Activated gamma-delta T cell (primary cell): ENCODE measurements at places on chromosomes 1 and 21.
A peak's percentile ranks its signal among the peaks of the same experiment; 100 is the strongest.

DNA sequence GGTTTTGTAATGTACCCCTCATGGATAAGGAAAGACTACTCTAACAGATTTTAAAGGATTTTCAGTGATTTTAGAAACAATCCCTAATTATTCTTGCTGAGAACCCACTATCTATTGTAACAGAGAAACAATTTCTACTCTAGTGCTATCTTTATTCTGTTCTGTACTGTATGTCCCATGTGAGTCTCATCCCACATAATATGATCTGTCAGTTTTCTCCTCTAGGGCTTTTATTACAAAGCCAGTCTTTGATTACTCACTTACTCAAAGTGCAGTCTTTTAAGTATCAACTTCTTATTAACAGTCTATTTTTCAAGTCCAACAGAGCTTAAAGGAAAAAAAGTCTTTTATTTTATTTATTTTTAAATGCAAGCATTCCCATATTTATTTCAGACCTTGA lies 54.8 kb downstream of the CTH start:
- no peak for DNase-seq

DNA sequence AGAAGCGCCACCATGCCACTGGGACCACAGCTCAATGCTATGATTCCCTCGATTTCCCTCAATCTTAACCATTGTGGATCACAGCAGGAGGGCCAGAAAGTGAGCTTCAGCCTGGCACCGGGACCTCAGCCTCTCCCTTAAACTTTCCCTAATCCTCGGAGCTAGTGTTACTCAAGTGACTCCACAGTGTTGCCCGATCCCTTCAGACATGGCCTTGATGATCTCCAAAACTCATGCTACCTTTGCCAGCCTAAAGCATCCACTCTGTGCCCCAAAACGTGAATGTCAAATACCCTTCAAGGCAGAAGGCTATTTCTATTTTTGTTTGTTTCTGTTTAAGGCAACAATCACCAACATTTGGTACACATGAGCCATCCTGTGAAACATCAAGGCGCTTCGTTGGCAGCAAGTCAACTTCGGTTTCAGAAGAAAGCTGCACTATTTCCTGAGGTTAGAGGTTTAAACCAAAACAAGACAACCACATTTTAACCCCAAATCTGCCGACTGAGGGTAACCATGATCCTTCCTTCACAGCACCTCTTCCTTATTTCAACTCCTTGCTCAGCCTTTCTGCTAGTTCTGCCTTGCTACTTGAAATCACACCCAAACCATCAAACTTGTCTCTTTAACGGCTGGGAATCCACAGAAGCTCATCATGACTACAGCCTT lies 94.4 kb upstream of the KRTAP19-8 start:
- DNase-seq = no peak

DNA sequence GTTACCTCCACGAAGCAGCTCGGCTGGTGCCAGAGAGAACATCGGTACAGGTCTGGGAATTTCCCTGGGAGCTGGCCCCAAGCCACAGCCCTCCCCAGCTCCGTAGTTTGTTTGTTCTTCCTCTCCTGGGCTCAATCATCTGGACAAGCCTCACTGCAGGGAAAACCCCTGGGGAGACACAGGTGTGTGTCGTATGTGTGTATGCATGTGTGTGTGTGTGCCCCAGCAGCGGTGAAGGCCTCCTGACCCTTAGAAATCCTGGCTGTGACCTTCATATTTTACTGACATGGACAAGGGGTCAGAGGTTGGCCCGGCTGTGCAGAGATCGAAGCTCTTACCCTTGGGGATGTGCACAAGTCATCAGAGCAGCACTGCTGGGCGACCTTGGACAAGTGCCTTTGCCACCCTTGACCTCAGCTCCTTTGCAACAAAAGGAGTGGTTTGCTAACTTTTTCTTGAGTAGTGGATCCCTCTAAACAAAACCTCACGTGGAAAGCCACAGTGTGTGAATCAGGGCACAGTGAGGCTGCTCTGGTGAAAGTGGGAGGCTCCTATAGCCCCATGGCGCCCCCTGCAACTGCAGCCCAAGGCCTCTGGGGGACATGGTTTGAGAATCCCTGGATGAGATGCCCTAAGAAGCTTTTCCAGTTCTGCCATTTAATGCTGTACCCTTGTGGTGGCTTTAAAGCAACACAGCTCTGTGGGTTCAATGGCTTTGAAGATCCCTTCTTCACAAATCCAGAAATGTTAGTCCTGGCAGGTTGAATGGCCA lies 12.3 kb upstream of the IL22RA1 start:
- DNase-seq = no peak

DNA sequence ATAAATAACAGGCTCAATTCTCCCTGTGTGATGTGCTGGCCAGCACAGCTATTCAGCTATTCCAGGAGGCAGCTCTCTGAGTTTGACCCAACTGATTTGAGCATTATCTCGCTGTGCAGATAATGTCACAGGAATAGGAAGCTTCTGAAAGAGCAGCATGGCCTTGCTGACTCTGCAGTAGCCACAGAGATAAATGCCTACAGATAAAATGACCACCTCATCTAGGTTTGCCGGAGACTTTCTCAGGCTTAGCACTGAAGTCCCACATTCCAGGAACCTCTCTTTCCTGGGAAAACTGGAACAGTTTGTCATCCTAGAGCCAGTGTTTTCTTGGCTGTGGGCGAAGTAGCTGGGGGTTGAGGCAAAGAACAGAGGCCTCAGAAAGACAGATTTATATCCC lies 98.9 kb downstream of the MRPL39 start:
- DNase-seq = no peak

- DNase-seq = no peak
Measured at GRCh38 chr1:161549652-161550051, at the start of gene FCGR3A. TSS of gene FCGR3A (minus strand) at chr1:161549818. CDS start at chr1:161549736, 82 bp downstream.

- DNase-seq = no peak
Measured at GRCh38 chr1:177650947-177651346, 318.9 kb downstream of the SEC16B start.

DNA sequence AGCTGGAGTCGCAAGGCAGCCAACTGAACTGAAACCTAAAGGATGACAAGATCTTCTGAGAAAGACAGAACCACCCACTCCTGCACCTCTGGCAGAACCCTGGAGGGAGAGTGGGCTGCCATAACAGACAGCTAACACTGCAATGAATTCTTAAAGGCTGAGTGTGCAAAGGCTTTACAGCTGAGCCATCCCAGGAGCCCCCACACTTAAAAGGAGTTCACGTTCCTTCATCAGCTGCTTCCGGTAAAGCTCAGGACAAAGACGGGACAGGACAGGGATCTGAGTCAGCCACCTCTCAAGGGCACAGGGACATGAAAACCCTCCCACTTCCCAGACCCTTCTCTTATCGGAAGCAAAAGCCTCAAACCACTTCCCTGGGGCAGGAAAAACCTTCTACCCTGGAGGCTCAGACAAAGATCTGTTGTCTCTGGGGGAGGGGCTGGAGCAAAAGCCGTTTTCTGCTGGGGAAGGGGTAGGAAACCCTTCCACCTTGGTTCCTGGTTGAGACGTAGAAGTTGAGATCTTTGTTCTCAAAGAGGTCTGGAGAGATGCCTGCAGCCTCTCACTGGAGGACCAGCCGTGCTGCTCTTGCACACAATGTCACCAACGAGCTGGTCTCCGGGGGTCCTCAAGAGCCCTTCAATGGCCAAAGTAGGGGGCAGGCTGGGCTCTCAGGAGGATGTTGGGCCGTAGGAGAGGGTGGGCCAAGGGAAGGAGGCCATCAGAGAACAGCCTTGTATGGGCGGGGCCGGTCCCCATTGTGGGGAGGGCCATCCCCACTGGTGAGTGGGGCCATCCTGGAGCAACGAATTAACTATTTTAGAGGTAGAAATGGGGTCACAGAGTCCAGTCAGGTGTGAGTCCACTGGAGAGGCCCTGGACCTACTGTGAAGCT lies 452.4 kb downstream of the PTPRU start:
- DNase-seq = no peak

GRCh38 chr1:204323887-204324286 lies 35.8 kb downstream of the PLEKHA6 start:
- no peak for DNase-seq

- DNase-seq = no peak
Measured at GRCh38 chr21:29312981-29313380, 14.3 kb downstream of the BACH1 start.

- peak; percentile 34 for DNase-seq
Measured at GRCh38 chr1:151838222-151839081, 1.2 kb downstream of the C2CD4D start.

DNA sequence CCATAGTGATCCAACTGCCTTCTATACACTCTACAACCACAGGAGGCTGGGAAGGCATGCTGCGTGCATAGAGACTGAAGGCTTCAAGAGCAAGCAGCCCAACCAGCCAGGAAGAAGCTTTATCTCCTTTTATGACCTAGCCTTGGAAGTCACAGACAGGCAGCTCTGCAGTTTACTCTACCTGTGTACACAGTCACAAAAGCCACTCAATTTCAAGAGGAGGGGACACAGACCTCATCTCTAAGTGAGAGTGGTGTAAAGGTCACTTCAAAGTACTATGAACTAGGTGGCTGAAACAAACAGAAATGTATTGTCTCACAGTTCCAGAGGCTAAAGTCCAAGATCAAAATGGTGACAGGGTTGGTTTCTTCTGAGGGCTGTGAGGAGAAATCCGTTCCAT lies 69.6 kb upstream of the GJB5 start:
- no peak for DNase-seq

DNA sequence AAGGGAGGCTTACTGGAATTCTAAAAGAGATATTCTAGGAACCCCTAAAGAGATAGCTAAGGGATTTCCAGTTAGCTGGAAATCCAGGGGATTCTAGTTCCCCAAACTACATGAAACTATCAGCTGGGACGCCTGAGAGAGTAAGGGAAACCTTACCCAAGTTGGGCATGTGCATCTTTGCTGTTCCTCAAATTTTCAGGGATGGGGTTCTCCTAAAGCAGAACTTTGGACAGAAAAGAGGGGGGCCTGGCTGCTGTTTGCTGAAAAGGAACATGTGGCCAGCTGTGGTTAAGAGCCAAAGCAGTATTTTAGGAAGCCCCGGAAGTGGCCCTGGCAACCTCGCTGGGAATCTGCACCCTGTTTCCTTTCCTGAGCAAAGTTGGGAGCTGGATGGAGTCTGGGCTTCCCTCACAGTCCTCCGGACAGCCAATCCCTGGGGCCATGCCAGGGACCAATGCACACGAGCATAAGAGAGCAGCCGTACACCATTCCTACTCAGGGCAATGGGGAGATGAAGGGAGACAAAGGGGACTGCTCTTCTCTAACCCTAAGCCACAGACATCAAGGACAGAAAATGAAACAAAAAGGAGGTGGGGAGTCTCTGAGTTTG lies 154.3 kb downstream of the PLXNA2 start:
- DNase-seq = no peak

DNA sequence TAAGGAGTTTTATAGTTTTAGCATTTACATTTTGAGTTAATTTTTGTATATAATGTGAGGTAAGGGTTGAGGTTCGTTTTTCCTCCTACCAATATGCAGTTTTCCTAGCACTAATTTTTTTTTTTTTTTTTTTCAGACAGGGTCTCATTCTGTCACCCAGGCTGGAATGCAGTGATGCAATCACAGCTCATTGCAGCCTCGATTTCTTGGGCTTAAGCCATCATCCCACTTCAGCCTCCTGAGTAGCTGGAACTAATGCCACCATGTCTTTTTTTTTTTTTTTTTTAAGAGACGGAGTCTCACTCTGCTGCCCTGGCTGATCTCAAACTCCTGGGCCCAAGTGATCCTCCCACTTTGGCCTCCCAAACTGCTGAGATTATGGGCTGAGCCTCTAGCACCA lies 2.5 kb upstream of the UBASH3A start:
- DNase-seq = no peak

DNA sequence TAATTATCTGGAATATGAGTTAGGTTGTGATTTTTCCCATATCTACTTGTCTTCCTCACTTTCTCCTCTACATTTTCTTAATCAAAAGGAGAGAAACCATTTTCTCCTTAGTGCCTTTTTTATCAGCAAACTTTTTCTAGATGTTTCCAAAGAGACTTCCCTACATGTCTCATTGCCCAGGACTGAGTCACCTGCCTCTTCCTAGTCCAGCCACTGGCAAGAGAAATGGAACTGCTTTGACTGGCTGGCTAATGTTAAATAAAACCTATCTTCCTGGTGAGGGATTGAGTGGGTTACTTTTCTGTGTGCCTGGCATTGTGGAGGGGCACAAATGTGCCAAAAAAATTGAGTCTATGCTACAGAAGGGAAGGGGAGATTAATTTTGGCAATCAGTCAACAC lies 52.1 kb upstream of the CD5L start:
- no peak for DNase-seq

DNA sequence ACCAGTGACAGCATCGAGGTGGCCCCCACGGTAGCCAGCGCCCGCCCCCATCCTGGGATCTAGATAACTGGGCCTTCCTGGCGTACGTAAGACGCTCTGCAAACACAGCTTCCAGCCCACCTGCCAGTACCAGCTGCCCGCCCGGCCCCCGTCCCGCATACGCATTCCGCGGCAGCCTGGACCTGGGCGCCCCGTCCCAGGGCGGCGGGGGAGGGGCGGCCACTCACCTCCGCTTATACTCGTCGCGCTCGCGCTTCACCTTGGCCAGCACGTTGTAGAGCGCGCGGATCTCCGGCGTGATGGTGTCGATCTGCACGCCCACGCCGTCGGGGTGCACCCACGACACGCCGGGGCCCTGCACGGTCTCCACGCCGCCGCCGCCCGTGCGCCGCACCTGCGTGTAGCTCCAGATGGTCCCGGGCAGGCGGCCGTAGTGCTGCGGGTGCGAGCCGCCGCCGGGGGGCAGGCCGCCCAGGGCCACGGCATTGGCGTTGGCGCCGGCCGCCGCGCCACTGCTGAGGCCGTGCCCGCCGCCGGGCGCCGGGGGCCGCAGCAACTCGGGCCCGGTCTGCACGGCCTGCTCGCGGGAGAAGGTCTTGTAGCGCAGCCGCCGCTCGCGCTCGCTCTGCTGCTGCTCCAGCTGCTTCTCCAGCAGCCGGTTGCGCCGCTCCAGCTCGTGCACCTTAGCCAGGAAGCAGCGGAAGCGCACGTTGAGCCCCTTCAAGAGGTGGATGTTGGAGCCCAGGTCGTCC lies 859 bp downstream of the IFFO2 start:
- peak; percentile 44 for DNase-seq

DNA sequence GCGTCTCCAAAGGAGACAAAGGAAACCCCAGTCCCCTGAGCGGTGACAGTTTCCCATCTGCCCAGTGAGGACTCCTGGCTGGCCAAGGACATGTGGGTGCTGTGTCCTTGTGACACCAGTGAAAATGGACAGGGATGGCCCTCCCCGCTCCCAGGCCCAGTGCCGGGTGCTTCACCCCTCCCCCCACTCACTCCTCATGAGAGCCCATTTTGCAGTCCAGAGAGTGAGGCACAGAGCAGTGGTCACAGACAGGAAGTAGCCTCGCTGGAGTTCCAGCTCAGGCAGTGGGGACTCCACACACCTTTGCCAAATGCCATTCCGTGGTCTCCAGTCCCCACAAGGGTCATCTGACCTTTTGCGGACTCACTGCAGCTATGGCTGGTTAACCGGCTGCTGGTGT lies 642.9 kb downstream of the PTPRU start:
- DNase-seq = no peak
